ENCODE measurements at places on chromosomes 1 and 21. TPM values are rescaled to one million over a fixed set of nuclear protein-coding genes. Genes with fewer than 3 reads are reported as not detected.

Gene OPRD1
- 1.8 TPM for total RNA-seq

Gene FAM177B
- total RNA-seq: not detected

Gene CFAP57
- 0.11 TPM for total RNA-seq

Gene AMPD1
- not detected for total RNA-seq

Gene KCNE2
- not detected for total RNA-seq

Gene S100A14
- total RNA-seq: 0.63 TPM

- peaks cover 3% of the 10 kb centered on the region for H3K4me1 ChIP-seq
- H3K36me3 ChIP-seq: no peaks in the 10 kb centered on the region
- H3K27ac ChIP-seq: no peak overlapping the region
- no peak for DNase-seq
- H3K27me3 ChIP-seq: no peaks in the 10 kb centered on the region
- no peak overlapping the region for H3K4me3 ChIP-seq
Observed at GRCh38 chr1:62964141-62964540, 180.2 kb downstream of the ATG4C start.

- no peaks in the 10 kb centered on the region for H3K36me3 ChIP-seq
- H3K4me3 ChIP-seq: no peak overlapping the region
- H3K27me3 ChIP-seq: no peaks in the 10 kb centered on the region
- H3K4me1 ChIP-seq: no peaks in the 10 kb centered on the region
Observed at GRCh38 chr1:161915051-161915503, 108.6 kb downstream of the OLFML2B start.

- no peaks in the 10 kb centered on the region for H3K27me3 ChIP-seq
- H3K4me1 ChIP-seq: no peaks in the 10 kb centered on the region
- peaks cover 78% of the 10 kb centered on the region for H3K36me3 ChIP-seq
- H3K27ac ChIP-seq: no peak overlapping the region
- no peak for DNase-seq
Observed at GRCh38 chr1:212771341-212771740, 20.2 kb downstream of the NSL1 start.

GRCh38 chr1:18536915-18537314 lies 56.2 kb downstream of the KLHDC7A start:
- H3K36me3 ChIP-seq: no peaks in the 10 kb centered on the region
- H3K4me1 ChIP-seq: peaks cover under 1% of the 10 kb centered on the region

DNA sequence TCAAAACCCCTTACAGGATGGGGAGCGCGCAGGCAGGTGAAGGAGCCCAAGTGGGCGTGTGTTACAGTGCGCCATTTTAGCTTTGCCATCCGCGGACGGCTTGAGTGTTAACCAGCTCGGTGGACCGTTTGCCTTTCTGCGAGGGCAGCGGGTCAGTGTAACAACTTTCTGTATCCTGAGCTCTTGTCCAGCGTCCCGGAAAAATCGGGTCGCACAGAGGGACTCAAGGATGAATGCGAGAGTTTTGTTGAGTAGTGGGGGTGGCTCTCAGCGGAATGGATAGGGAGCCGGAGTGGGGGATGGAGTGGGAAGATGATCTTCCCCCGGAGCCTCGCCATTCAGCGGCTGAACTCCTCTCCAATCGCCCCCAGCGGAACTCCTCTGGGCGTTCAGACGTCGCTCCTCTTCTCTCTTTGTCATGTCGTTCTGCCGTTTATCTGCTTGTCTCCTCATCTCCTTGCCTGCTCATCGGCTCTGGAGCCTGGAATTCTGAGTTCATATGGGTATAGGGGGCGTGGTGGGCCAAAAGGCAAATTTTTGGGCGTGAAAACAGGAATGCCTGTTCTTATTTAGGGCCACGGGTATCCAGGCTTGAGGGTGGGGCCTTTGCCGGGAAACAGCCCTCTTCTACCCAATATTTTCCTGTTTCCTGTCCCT lies 295.4 kb downstream of the CTH start:
- no peaks in the 10 kb centered on the region for H3K27me3 ChIP-seq
- H3K4me1 ChIP-seq: no peaks in the 10 kb centered on the region
- no peaks in the 10 kb centered on the region for H3K36me3 ChIP-seq
- peak overlapping the region; percentile 38 for H3K4me3 ChIP-seq
- H3K27ac ChIP-seq: no peak overlapping the region
- peak; percentile 64 for DNase-seq

DNA sequence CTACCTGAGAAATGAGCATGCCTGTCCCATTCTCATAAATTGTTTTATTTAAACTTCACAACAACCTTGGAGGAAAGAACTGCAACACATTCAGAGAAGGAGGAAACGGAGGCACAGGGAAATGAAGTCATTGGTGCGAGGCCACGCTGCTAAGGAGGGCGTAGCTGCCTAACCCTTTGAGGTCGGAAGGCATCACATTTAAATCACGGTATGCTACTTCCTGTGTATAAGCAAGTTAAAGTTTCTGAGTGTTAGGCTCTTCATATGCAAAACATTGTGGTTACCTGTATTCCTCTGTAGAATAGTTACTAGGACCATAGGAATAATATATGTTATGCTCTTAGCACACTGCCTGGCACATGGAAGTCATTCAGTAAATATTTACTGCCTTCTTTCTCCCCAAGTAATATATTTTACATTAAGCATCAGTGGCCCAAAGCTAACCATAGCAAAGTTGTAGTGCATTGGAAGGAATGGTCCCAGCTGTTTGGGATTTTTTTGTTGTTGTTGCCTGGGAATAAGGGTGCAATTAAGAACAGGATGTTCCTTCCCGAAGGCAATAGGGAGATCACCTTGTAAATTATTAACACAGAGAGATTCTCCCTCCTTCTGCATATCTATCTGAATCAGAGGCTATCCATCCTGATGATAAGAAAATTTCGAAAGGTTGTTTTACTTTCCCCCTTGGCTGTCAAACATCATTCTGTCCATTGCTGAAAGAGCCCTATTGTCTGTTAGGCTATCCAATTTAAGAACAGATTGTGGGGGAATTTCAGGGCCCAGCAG lies 192.2 kb upstream of the C8B start:
- H3K4me1 ChIP-seq: peaks cover 11% of the 10 kb centered on the region
- DNase-seq: no peak
- H3K27ac ChIP-seq: no peak overlapping the region
- H3K4me3 ChIP-seq: no peak overlapping the region
- no peaks in the 10 kb centered on the region for H3K27me3 ChIP-seq

GRCh38 chr1:227390525-227390924 lies 72.2 kb upstream of the CDC42BPA start:
- H3K27me3 ChIP-seq: no peaks in the 10 kb centered on the region
- DNase-seq: no peak
- H3K27ac ChIP-seq: no peak overlapping the region
- H3K4me1 ChIP-seq: no peaks in the 10 kb centered on the region
- H3K36me3 ChIP-seq: no peaks in the 10 kb centered on the region
- H3K4me3 ChIP-seq: no peak overlapping the region

DNA sequence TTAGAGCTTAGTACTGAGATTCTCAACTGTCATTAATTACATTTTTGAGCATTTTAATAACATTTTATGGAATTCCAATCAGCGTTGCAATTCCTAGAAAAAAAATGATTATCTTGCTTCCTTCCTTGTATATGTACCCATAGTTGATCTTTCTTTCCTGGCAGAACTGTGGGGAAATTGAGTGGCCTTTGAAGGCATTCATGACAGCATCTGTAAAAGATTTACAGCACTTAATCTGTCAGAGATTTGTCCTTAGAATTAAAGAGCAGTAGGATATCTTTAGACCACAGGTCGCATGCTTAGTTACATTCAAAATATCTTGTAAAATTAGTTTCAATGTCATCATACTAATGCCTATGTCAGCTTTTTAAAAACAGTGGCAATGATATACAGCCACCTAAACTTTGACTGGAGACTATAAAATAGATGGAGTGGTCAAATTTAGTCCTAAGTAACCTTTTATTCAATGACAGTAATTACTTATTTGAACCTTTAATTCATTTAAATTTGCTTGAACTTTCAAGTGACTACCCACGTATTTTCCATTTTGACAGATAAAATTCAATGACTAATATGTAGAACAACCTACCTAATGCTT lies 692.0 kb downstream of the NCAM2 start:
- H3K4me1 ChIP-seq: no peaks in the 10 kb centered on the region
- no peak for DNase-seq
- H3K36me3 ChIP-seq: no peaks in the 10 kb centered on the region
- H3K27me3 ChIP-seq: no peaks in the 10 kb centered on the region
- H3K4me3 ChIP-seq: no peak overlapping the region
- H3K27ac ChIP-seq: no peak overlapping the region

DNA sequence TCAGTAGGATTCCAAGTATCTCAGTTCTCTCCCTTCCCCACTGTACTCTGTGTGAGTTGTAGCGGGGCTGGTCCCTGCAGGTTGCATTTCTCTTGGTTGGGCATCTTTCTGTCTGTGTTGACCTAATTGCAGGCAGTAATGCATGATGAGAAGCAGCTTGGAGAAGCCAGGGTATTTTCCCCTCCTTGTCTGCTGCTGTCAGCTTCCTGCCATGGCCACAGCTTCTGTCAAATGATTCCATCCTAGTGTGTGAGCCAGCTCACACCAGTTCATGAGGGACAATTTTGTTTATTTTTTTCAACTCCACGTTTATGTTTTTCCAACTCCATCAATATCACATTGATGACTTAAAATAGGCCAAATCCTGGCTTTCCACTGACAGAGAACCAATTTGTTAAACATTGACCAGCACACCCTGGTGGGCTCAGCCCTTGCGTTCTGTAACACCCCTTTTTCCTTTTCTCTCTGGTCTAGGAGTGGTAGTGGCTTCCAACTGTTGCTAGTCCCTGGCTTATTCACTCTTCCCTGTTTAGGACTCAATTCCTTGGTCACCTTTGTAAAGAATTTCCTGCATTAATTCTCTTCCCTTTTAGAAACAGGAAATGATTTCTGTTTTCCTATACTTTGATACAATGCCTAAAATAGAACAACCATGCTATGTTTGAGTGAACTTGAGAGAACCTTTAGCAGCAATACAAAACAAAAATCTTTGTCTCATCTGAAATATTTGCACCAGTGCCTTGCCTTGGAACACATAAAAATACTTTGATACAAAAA lies 44.9 kb upstream of the APOBEC4 start:
- H3K4me3 ChIP-seq: no peak overlapping the region
- no peak for DNase-seq
- no peaks in the 10 kb centered on the region for H3K4me1 ChIP-seq
- H3K27me3 ChIP-seq: no peaks in the 10 kb centered on the region
- H3K36me3 ChIP-seq: no peaks in the 10 kb centered on the region

DNA sequence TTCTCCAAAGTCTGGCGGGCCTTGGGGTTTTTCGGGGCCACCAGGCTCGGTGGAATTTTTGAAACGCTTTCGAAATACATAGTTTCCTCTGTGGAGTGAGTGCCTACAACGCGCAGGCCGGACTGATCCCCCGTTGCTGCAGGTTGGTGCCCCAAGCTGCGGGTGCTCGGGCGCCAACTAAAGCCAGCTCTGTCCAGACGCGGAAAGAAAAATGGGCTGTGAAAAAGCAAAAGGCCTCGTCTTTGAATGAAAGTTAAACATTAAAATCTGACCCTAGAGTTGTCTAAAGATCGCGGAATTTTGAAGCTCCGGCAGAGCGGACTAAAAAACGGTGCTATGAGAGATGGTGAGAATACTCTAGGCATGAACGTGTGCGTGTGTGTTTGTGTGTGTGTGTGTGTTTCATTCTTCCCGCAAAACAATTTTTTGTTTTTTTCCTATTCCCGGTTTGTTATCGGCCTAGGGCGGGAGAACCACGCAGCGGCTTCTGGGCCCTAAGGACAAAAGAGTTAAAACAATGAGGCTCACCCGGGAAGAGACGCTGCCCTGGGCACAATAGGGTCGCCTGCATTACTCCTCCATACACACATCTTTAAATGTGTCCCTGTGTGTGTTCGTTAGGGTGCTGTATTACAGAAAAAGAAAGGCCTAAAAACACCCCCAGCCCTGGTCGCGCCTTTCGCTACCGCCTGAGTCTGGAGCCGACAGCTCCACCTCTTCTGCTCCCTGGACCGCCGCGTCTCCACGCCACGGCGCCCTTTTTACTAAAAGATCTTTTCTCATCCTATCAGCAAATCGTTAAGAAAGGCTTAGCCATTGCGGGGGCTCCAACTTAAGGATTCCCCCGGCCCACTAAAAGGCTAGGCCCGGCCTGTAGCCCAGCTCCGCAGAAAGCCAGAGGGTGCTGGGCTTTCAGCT lies 3.2 kb downstream of the TBX15 start:
- H3K4me3 ChIP-seq: peak overlapping the region; percentile 19
- H3K36me3 ChIP-seq: no peaks in the 10 kb centered on the region
- H3K27ac ChIP-seq: no peak overlapping the region
- DNase-seq: peak; percentile 33

DNA sequence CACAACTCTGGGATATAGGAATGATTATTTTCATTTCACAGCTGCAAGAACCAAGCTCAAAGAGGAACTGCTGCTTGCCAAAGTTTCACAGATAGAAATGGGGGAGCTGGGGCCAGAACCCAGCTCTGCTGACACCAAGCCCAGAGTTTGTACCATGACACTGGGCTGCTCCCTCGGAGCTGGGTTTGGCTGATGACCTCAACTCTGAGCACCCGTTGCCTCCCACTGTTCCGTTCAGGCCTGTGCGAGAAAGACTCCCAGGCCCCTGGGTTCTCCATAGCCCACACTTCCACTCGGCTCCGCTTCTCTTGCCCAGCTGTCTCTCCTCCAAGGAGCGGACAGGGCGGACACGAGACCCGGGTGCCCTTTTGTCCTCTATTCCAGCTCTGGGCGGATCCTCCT lies 55.2 kb downstream of the NGF start:
- no peak overlapping the region for H3K27ac ChIP-seq
- H3K4me1 ChIP-seq: no peaks in the 10 kb centered on the region
- H3K36me3 ChIP-seq: no peaks in the 10 kb centered on the region
- DNase-seq: no peak
